ENCODE measurements at places on chromosomes 13 and 19. TPM values are rescaled to one million over a fixed set of nuclear protein-coding genes. Genes with fewer than 3 reads are reported as not detected.
A peak's percentile ranks its signal among the peaks of the same experiment; 100 is the strongest.

- no peak overlapping the region for H3K4me3 ChIP-seq
- DNase-seq = no peak
- no peaks in the 10 kb centered on the region for H3K36me3 ChIP-seq
- no peak overlapping the region for H3K27ac ChIP-seq
- H3K4me1 ChIP-seq = peaks cover 6% of the 10 kb centered on the region
These were observed 52.8 kb downstream of the GADD45B start for GRCh38 chr19:2528675-2529101.

DNA sequence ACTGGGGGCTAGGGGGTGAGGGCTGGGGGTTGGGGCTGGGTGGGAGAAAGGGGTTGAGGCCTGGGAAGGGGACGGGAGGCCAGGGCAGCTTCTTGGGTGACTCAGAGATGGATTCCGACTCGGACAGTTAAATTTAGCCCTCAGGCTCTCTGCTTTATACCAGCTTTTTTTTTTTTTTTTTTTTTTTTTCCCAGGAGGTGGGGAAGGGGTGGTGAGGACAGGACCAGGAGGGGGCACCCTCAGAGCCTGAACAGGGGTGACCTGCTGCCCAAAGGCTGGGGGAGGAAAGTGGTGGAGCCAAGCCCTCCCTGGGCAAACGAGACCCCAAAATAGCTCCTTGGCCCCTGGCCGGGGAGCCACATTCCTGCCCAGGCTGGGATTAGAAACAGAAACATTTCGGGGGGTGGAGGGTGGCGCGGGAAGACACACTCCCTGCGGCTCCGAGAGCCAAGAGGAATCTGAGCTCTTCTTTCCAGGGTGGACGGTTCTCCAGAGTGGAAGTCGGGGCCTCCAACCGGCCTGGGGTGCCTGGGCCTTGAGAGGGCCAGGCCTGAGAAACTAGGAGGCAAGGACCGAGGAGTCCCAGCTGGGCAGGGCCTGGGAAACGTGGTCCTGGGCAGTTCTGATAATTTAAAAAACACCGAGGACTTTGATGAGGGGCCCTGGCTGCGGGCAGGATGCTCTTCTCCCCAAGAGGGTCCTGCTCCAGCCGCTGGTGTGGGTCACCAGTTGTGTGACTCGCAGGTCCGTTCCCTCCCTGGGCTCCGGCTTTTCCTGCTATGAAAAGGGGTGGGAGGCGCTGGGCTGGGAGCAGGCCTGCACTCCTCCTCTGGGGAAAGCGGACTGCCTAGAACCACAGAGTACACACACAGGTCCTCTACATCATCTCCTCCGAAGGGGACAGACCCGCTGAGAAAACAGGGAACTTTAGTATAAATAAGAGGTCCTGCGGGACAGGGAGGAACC is 813 bp upstream of the DMPK start:
- DNase-seq = no peak
- H3K27me3 ChIP-seq = peaks cover 13% of the 10 kb centered on the region
- peaks cover 20% of the 10 kb centered on the region for H3K4me1 ChIP-seq
- H3K27ac ChIP-seq = no peak overlapping the region
- H3K4me3 ChIP-seq = no peak overlapping the region
- peaks cover 6% of the 10 kb centered on the region for H3K36me3 ChIP-seq

The CA11 gene
- 9.4 TPM for polyA plus RNA-seq

GRCh38 chr19:48560095-48560530 is 8.1 kb downstream of the SULT2B1 start:
- H3K27ac ChIP-seq = no peak overlapping the region
- no peaks in the 10 kb centered on the region for H3K4me1 ChIP-seq
- H3K36me3 ChIP-seq = no peaks in the 10 kb centered on the region
- no peak for DNase-seq
- H3K27me3 ChIP-seq = no peaks in the 10 kb centered on the region
- H3K4me3 ChIP-seq = no peak overlapping the region

The FOSB gene
- 17.1 TPM for polyA plus RNA-seq

The ZNF823 gene
- polyA plus RNA-seq = 5.3 TPM

GRCh38 chr13:113445791-113446487 is 7.3 kb downstream of the ADPRHL1 start:
- H3K27ac ChIP-seq = no peak overlapping the region
- no peak for DNase-seq
- no peaks in the 10 kb centered on the region for H3K36me3 ChIP-seq
- no peak overlapping the region for H3K4me3 ChIP-seq

The TUBB4A gene
- polyA plus RNA-seq = 1.5 TPM

GRCh38 chr13:85638815-85639393 is 160.3 kb downstream of the SLITRK6 start:
- no peak overlapping the region for H3K27ac ChIP-seq
- H3K4me3 ChIP-seq = no peak overlapping the region
- no peaks in the 10 kb centered on the region for H3K36me3 ChIP-seq
- H3K4me1 ChIP-seq = no peaks in the 10 kb centered on the region

The MYH14 gene
- not detected for polyA plus RNA-seq

DNA sequence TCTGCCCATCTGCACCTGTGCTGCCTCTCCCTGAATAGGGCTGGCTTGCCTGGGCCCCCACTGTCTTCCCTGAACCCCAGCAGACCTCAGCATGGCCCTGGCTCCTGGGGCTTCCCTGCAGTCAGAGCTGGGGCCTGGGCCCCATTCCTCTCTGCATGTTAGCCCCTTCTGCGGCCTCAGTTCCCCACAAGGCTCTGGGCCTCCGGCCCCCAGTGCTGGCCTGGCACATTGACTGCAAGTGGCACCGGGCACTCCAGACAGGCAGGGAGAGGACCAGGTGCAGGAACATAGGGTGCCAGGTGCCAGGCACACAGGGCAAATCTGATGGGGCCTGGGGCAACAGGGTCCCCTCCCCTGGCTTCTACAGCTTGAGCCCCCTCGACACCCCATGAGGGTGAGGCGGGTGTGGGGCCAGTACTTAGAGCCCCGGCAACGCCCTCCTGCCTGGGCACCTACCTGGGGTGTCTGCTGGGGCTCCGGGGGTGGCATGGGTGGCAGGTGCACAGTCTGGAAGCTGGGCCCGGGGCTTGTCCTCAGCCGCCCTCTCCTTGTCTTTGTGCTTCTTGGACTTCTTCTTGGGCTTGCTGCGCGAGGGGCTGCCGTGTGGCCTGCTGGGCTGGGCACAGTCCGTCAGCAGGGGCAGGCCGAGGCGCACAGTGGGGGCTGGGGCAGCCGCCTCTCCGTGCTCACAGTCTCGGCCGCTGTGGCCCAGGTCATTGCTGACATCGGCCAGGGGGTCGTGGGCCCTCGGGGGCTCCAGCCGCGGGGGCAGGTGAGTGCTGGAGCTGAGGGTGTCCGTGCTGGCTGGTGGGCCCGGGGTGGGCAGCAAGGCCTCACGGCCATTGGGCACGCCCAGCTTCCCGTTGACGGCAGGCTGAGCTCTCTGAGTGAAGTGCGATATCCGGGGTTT is 12.3 kb upstream of the ISYNA1 start:
- no peak overlapping the region for H3K27ac ChIP-seq
- no peaks in the 10 kb centered on the region for H3K27me3 ChIP-seq
- H3K36me3 ChIP-seq = peaks cover 40% of the 10 kb centered on the region
- peaks cover 5% of the 10 kb centered on the region for H3K4me1 ChIP-seq

GRCh38 chr19:45517238-45517637 is 10.0 kb downstream of the VASP start:
- peaks cover 20% of the 10 kb centered on the region for H3K36me3 ChIP-seq
- DNase-seq = no peak
- no peaks in the 10 kb centered on the region for H3K27me3 ChIP-seq

- no peaks in the 10 kb centered on the region for H3K36me3 ChIP-seq
- no peak overlapping the region for H3K27ac ChIP-seq
- DNase-seq = no peak
- no peak overlapping the region for H3K4me3 ChIP-seq
- H3K4me1 ChIP-seq = no peaks in the 10 kb centered on the region
- H3K27me3 ChIP-seq = no peaks in the 10 kb centered on the region
These were observed 24.0 kb downstream of the ZBTB7A start for GRCh38 chr19:4042731-4043082.

- no peaks in the 10 kb centered on the region for H3K27me3 ChIP-seq
- no peak for DNase-seq
- H3K4me1 ChIP-seq = no peaks in the 10 kb centered on the region
- no peak overlapping the region for H3K27ac ChIP-seq
These were observed 254.7 kb downstream of the DNAJC15 start for GRCh38 chr13:43278127-43278526.

DNA sequence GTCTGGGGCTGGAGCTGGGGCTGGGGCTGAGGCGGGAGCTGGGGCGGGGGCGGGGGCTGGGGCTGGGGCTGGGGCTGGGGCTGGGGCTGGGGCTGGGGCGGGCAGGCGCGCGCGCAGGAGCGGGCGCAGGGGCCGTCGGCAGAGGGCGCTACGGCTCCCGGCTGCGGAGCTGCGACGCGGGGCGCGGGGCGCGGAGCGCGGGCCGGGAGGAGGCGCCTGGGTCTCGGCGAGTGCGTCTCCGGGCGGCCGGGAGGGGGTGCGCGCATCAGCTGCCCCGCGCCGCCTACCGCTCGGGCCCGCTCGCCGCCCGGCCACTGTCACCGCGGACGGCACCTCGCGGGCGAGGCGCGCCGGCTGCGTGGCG is 422 bp upstream of the MTUS2 start:
- H3K27me3 ChIP-seq = peaks cover 17% of the 10 kb centered on the region
- peaks cover 5% of the 10 kb centered on the region for H3K4me1 ChIP-seq
- no peaks in the 10 kb centered on the region for H3K36me3 ChIP-seq
- DNase-seq = no peak
- H3K27ac ChIP-seq = no peak overlapping the region

The COL5A3 gene
- 0.07 TPM for polyA plus RNA-seq

DNA sequence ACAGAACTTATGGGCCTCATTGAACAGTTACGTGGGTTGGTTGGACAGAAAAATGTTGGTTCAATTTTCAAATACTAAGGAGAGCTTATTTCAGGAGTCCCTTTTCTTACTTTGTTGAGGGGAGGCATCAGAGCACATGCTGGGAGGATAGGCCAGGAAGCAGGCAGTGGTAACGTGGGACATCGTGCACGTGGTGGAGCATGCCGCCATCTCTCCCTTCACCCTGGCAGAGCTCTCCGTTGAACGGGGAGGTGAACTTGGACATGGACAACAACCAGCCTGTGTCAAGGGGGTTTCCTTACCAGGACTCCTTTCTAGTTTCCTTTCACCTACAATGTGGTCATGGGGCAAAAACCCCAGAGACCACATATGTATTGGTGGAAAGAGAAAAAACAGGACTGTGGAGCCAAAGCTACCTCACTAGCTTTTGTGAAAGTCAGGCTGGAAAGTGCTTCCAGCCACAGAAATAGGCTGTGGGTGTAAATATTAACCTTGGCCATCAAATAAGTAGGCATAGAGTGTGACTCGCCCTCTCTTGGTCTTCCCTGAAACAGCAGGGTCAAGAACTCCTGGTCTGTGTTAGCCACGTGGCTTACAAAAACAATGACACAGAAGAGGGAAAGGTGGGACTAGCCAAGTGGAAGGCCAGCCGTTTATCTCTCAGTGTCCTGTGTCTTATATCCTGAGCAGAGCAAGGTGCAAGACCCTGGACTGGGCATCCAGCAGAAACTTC is 14.4 kb downstream of the MICOS13 start:
- H3K36me3 ChIP-seq = peaks cover 75% of the 10 kb centered on the region
- no peaks in the 10 kb centered on the region for H3K27me3 ChIP-seq
- H3K27ac ChIP-seq = no peak overlapping the region

- no peak overlapping the region for H3K4me3 ChIP-seq
- no peak overlapping the region for H3K27ac ChIP-seq
- no peaks in the 10 kb centered on the region for H3K4me1 ChIP-seq
- DNase-seq = no peak
- no peaks in the 10 kb centered on the region for H3K27me3 ChIP-seq
These were observed 16.8 kb downstream of the LIPE start for GRCh38 chr19:42410371-42410770.

The EMP3 gene
- 1,097 TPM for polyA plus RNA-seq

The ZNF329 gene
- polyA plus RNA-seq = 8.0 TPM

DNA sequence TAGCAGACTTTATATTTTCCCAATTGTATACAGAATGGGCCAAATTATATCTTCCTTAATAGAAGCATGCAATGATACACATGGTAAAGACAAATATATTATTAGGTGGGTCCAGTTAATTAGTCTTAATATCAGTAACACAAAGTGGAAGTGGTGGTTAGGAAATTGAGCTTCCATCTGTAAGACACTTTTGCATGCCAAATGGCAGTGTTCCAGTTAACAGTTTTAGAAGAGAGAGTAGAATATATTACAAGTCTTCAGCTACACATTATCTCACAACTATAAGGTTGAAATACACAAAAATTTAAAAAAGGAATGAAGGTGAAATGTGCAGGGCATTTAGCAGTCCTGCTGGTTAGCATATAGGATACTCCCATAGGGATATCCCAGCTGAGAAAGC is 536.5 kb downstream of the PCDH9 start:
- H3K4me1 ChIP-seq = no peaks in the 10 kb centered on the region
- no peaks in the 10 kb centered on the region for H3K36me3 ChIP-seq
- H3K27ac ChIP-seq = no peak overlapping the region
- H3K27me3 ChIP-seq = no peaks in the 10 kb centered on the region
- DNase-seq = no peak

The FGF9 gene
- 2.1 TPM for polyA plus RNA-seq

DNA sequence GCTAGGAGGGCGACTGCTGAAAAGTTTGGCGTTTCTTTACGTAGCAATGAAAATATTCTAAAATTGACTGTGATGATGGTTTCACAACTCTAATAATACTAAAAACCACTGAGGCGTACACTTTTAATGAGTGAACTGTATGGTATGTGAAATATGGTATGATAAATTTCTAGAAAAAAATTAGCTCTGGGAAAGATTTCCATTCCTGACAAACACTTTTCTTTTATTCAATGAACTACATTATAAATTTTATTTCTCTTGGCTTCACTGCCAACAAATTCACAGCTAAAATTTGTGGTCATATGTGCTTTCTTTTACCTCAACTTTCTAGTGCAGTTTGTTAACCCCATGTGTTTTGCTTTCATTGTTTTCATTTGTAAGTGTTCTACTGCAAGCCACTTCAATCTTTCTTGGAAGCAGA is 11.1 kb downstream of the ZC3H13 start:
- H3K4me3 ChIP-seq = no peak overlapping the region
- peaks cover 38% of the 10 kb centered on the region for H3K36me3 ChIP-seq
- H3K27ac ChIP-seq = no peak overlapping the region
- peaks cover 11% of the 10 kb centered on the region for H3K4me1 ChIP-seq

The C19orf33 gene
- not detected for polyA plus RNA-seq

The FCGBP gene
- 0.10 TPM for polyA plus RNA-seq

The IGSF23 gene
- polyA plus RNA-seq = not detected

DNA sequence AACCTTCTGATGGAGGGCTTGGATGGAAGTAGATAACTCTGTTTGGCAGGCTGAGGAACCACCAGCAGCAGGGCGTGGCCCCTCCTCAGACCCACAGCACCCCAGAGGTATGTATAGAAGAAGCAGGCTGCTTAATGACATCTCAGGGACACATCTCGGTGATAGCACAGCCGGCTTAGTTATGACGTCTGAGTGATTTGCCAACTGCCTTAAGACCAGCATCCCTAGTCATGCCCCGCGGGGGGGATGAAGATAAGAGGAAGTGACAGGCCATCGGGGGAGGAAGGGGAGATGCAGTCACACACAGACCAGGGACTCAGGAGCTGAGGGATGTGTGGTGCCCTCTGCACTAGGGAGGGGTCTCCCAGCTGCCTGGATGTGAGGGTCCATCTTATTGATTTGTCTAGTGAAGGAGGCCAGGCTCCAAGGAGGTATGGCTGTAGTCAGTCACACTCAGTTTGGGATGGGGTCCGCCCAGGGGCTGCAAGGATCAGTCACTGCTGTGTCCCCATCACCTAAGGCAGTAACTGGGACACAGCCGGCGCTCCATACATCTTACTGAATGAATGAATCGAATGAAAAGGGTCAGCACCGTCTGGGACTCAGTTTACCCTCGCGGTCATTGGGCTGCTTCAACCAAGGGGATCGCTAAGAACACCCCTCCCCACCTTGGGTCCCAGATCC is 19.2 kb upstream of the ERCC1 start:
- H3K4me1 ChIP-seq = peaks cover 45% of the 10 kb centered on the region
- H3K27me3 ChIP-seq = no peaks in the 10 kb centered on the region
- peak overlapping the region; percentile 78 for H3K27ac ChIP-seq
- H3K36me3 ChIP-seq = no peaks in the 10 kb centered on the region
- DNase-seq = peak; percentile 43

- no peak overlapping the region for H3K27ac ChIP-seq
- no peaks in the 10 kb centered on the region for H3K27me3 ChIP-seq
- H3K36me3 ChIP-seq = no peaks in the 10 kb centered on the region
These were observed 177.3 kb upstream of the ZNF507 start for GRCh38 chr19:32168111-32168510.
